ENCODE measurements at places on chromosomes 16 and 17. TPM values are rescaled to one million over a fixed set of nuclear protein-coding genes. Genes with fewer than 3 reads are reported as not detected.

The GPRC5B gene
- not detected for total RNA-seq

The ZMYND15 gene
- not detected for total RNA-seq

The KSR1 gene
- 53.9 TPM for total RNA-seq

GRCh38 chr17:83086907-83087787, 7.7 kb downstream of the METRNL start:
- no peak for DNase-seq

- no peak for DNase-seq
Observed at GRCh38 chr16:15792563-15792971, 64.3 kb downstream of the MYH11 start.

DNA sequence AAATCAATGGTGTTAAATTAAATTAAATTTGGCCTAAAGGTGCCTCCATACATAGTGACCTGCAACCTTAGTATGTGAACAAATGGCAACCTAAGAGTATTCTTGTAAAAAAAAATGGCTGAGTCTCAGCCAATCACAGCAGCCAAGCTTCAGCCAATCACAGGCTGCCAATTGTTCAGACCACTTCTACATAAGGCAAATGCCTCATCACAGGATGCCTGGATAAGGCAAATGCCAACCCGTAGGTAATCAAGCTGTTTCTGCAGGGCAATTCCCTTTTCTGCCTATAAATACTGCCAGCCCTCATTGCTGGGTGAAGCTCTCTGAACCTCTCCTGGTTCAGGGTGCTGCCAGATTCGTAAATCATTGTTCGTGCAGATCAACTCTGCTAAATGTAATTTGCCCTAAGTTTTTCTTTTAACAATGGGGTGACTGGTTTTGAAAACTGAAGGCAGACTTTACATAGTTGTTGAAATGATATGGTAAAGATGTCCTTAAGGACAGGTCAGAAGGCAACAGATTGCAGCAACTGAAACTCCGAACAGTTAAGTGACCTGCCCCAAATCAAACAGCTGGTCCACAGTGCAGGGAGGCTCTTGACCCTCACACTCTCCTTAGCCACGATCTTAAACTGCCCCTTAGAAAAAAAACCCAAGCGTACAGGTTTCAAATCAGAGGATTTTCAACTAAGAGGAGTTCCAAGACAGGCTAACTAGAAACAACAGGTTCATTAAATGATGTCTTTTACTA, 50.3 kb downstream of the N4BP1 start:
- DNase-seq = peak; percentile 47

DNA sequence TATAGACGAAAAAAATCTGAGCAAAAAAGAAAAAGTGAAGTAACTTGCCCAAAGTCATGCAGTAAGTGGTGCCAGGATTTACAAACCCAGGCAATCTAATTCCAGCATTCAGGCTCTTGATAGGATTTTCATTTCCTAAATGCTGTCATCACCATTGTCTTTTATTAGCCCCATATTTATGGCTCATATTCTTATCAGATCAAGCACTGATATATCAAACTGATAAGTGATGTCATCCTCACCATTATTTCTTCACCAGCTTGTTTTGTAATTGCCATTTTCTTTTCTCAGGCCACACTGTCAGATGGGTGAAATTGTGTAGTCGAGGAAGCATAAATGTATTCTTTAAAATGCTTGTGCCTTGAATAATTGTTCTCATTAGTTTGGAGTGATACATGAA, 1.3 kb downstream of the RAD51C start:
- no peak for DNase-seq

GRCh38 chr16:23968176-23968575, 132.4 kb downstream of the PRKCB start:
- DNase-seq = no peak
